ENCODE measurements at places on chromosomes 5 and 9.

DNA sequence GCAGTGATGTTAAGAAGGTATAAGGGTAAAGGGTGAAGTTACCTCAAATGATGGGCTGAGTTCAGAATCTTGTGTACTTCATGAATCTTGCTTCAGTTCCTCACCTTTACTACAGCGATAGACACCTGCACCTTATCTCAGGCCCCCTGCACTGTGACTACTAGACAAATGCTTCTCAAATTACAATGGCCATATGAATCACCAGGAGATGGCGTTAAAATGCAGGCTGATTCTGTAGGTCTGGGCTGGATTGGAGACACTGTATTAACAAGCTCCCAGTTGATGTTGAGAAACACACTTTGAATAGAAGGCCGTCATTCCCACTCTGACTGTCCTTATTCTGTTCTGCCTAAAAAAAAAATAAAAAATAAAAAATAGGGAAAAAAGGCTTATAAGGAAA lies 29.8 kb downstream of the TARS1 start:
- DNase-seq, result no peak

DNA sequence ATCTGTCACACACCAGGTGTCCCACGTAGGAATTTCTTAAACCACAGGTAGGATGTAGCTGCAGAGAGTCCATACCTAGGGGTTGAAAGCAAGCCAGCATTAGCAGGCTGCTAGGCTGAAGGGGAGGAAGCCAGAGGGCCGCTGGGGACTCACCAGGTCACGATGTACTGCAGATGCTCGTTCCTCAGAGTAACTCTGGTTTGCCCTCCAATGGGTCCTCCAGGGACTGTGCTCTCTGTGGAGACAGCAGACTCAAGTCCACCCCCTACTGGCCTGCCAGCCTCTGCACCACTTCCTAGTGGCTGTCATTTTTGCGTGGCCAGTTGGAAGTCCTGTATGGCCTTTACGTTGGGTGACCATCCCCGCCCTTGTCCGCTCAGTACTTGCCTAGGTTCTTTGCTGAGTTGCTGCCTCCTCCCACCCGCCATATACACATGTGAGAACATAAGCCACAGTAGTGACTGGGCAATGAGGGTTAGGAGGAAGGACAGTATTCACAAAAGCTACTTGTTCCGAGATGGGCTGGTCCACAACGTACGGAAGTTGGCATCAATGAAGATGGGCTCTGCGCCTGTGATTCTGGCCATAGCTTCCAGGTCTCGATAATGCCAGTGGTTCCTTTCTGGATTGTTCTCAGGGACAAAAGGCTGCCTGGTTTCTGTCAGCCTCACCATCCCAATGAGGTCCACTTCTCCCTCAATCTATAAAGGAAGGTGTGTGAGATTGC lies 4.1 kb downstream of the RPL7A start:
- no peak for DNase-seq

GRCh38 chr5:5492087-5492933 lies 69.8 kb downstream of the ICE1 start:
- DNase-seq, result no peak

DNA sequence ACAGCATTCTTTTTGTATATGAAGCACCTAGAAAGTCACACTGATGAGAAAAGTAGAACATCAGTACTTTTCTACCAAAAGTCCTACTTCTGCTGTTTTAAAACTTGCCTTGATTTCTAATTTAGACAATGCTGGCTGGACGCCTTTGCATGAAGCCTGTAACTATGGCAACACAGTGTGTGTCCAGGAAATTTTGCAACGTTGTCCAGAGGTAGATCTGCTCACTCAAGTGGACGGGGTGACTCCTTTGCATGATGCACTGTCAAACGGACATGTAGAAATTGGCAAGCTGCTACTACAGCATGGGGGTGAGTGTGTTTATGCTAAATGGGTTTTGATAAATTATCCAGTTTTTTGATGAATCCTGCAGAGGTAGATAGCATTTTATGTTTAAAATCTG lies 73.5 kb downstream of the SLF1 start:
- DNase-seq, result no peak

GRCh38 chr5:82694711-82695285 lies 382.4 kb downstream of the TMEM167A start:
- DNase-seq, result no peak

- DNase-seq, result no peak
These were observed 15.4 kb upstream of the PTGS1 start for GRCh38 chr9:122355336-122355875.

GRCh38 chr9:129987941-129988340 lies 55.0 kb downstream of the FNBP1 start:
- DNase-seq, result no peak

DNA sequence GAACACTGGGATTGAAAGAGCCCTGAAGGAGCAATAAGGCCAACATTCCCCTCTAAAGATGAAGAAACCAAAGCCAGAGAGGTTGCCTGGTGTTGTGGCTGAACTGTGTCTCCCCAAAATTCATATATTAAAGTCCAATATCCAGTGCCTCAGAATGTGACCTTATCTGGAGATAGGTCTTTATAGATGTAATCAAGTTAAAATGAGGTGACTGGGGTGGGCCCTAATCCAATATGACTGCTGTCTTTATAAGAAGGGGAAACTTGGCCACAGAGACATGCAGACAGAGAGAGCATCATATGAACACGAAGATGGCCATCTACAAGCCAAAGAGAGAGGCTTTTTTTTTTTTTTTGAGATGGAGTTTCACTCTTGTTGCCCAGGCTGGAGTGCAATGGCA lies 66.9 kb upstream of the PLPP1 start:
- no peak for DNase-seq

GRCh38 chr5:157911568-157911967 lies 52.6 kb upstream of the CLINT1 start:
- no peak for DNase-seq

DNA sequence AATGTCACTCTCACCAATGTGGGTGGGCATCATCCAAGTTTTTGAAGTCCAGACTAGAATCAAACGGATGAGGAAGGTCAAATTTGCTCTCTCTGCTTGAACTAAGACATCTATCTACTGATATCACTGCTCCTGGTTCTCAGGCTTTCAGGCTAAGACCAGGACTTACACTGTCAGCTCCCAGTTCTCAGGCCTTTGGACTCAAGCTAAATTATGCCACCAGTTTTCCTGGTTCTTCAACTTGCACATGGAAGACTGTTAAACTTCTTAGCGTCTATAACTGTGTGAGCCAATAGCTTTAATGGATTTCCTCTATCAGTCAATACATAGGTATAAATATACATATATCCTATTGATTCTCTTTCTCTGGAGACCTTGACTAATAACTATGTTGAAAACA lies 35.3 kb downstream of the LYRM7 start:
- no peak for DNase-seq

- no peak for DNase-seq
These were observed 571 bp upstream of the S1PR3 start for GRCh38 chr9:88990729-88991065.

GRCh38 chr5:123174916-123175481 lies 86.0 kb downstream of the PRDM6 start:
- DNase-seq, result no peak

GRCh38 chr5:61263072-61263471 lies 69.0 kb upstream of the ZSWIM6 start:
- DNase-seq, result no peak

DNA sequence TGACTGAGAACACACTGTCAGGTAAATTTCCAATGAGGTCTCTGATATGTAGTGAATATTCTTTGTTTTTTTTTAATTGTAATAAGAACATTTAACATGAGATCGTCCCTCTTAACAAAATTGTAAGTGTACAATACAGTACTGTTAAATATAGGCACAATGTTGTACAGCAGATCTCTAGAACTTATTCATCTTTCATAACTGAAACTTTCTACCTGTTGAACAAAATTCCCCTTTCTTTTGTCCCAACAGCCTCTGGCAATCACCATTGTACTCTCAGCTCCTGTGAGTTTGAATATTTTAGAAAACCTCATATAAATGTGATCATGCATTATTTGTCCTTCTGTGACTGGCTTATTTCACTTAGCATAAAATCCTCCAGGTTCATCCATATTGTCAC lies 10.6 kb upstream of the PRLR start:
- no peak for DNase-seq

- DNase-seq, result no peak
These were observed 78.0 kb upstream of the FCN1 start for GRCh38 chr9:134995792-134996120.

DNA sequence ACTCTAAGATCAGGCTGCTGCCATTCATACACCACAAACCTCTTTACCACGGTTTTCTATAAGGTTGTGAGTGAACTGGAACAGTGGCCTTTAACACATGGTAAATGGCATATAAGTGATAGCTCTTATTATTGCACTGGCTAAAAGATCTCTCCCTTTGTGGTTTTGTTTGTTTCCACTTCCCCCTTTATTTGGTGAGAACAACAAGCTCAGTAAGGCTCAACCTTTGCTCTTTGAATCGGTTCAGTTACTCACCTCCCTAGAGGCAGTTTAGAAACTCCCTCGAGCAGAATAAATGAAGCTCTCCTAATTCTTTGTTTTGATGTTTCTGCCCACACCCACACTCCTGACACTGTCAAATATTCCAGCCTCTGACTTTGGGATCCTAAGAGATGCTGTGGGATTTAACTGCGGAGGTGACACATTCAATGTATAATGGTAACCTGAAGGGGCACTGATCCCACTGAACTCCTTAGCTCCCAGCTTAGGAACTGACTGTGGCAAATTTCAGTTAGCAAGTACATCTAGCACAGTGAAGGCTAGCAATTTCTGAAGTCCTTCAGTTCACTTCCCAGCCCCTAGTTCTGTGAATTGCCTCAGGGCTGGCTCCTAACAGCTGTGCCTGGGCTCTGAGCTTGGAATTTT lies 22.5 kb upstream of the RAD23B start:
- peak; percentile 2 for DNase-seq

GRCh38 chr5:13081116-13081515 lies 863.4 kb downstream of the DNAH5 start:
- no peak for DNase-seq

DNA sequence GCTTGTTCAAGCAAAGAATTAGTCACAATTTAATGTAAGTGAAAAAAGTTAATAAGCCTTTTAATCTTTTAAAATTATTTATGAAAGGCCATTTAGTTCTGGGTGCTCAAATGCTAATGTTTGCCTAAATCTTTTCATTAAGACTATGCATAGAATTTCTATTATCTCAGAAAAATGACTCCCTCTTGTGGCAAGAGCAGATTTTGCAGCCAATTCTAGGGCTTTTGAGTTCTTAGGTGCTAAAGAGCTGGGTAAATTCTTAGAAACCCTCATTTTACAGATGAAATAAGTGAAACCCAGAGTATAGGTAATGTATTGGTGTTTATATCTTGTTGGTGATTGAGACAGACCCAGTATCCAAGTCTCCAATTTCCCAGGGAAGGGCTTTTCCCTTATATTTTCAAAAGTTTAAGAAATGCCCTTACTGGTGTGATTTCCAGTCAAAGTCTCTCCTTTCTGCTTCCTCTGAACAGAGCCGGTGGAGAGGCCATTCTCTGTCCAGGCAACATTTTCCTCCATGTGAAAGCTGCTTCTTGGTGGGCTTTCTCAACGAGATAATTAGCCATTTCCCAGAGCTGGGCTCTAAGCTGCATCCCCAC lies 24.1 kb upstream of the PCSK5 start:
- DNase-seq, result peak; percentile 10

DNA sequence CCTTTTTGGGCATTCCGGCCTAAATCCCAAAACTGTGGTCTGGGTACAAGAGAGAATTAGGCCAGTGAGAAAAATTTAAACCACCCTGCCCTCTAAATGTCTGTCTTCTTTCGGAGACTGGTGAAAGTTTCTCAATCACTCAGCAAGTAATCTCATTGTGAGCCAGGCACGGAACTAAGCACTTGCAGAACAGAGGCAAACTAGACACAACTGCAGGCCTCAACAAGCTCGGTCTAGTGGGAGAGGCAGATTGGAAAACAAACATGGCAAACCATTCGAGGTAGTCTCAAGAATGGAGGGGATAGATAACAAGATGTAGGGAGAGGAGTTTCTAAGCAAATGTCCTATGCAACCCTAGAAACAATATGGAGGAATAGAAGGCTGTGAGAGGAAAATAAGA lies 8.9 kb upstream of the C5orf58 start:
- no peak for DNase-seq

- no peak for DNase-seq
These were observed 955 bp downstream of the CDH6 start for GRCh38 chr5:31194468-31194813.

GRCh38 chr5:171031977-171032376 lies 170.2 kb downstream of the RANBP17 start:
- DNase-seq, result no peak

DNA sequence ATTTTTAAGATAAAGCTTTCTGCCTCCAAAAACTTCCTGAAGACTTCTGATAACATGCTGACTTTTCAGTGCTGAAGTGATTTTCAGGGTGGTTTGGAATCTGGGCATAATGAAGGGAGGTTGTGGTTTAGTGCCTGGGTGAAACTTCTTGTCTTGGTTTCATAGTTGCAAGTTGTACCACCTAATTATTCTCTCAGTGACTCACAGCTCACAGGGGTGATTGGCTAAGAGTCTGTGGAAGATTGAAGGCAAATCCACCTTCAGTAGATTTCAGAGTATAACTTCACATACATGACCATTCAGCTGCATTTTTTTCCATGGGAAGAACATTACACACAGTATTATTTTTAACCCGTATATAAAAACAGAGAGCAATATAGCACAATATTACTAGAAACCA lies 199.9 kb downstream of the PTTG1 start:
- no peak for DNase-seq

- DNase-seq, result no peak
These were observed 9.8 kb upstream of the ABL1 start for GRCh38 chr9:130825351-130825651.

DNA sequence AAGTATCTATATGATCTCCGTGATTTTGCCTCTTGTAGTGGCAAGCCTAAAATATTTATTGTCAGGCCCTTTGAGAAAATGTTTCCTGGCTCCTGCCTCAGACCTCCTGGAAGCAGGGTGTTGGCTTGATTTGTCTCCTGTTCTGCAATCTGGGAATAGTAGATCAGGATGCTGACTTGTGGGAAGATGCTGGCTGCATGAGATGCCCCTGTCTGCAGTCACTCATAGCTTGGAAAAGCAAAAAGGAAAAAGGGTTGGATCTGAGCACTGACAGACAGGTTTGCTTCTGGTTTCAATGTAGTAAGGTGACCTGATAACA lies 16.7 kb downstream of the TJP2 start:
- DNase-seq, result no peak

DNA sequence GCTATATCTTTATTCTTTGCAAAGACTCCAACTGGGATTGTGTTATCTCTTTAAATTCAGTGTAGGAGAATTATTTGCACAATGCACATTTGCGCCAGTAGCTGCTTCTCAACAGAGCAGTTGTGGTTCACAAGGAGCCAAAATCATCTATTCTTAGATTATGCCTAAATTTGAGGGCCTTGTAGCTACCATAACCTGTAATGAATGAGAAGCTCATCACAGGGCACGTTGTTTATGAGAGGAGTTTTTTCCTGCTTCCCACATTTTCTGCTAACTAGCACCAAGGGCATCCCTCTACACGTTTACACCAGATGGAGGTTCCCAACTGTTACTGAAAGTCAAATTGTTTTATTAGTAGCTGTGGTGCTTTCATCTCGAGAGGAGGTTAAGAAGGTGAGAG lies 322.4 kb downstream of the TMEM161B start:
- DNase-seq, result no peak

DNA sequence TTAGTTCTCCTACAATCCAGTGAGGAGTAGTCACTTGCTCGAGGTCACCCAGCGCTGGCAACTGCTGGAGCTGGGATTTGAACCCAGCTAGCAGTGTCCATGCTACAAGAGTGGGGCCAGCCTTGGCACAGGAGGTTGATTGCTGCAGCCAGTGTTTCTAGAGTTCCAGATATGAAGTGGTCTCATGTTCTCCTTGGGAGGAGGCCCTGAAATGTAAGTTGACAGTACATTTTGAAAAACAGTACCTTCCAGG lies 802 bp downstream of the CCDC107 start:
- no peak for DNase-seq

Measured in NCI-H187 (cell line).